Stimulated activated CD8-positive, alpha-beta memory T cell treated with anti-CD3 and anti-CD28 coated beads, Interleukin-15, amount 100 ng/mL, for 48 hours (primary cell): ENCODE measurements at places on chromosomes 5 and 9.

GRCh38 chr5:28542987-28543386 is 1504.6 kb upstream of the CDH9 start:
- no peak for DNase-seq

- no peak for DNase-seq
These were observed 231.8 kb downstream of the DRD1 start for GRCh38 chr5:175211956-175212756.

DNA sequence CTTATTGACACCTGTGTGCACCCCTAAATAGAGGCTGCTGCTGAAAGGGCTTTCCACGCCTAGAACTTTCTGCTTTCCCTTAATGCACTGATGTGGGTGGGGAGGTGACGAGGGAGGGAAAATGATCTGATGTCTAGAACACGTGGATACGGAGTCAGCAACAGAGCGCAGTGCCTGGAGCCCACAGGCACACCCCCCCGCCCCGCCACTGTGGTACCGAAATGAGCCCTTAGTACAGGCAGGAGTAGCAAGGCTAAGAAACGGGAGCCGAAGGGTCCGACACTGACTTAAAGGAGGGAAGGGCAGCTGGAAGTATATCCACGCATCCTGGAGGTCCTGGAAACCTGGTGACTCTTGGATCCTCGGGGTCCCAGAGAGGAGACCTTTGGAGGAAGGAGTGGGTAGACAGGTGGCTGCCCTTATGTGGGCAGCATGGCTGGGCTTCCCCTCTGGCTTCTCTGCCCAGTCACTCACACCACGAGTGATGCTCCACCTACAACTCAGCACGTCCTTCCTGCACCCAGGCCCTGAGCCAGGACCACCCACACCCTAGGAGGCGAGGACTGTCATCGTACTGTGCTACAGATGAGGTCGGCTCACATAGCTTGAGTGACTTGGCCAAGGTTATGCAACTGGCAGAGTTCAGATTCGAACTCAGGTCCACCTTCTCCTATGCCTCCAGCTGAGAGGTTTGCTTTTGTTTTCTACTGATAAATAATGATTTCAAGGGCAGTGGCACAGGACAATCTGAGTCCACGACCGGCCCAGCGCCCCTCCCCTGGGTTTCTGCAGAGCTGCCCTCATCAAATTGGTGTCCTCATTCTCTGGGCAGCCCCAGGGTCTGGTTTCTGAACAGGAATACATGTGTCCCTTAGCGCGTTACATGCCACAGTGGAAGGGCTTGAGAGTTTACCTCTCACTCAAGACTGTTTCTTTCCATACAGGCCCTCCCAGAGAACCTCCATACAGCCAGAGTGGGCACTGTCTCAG is 4.7 kb upstream of the VAV2 start:
- no peak for DNase-seq

DNA sequence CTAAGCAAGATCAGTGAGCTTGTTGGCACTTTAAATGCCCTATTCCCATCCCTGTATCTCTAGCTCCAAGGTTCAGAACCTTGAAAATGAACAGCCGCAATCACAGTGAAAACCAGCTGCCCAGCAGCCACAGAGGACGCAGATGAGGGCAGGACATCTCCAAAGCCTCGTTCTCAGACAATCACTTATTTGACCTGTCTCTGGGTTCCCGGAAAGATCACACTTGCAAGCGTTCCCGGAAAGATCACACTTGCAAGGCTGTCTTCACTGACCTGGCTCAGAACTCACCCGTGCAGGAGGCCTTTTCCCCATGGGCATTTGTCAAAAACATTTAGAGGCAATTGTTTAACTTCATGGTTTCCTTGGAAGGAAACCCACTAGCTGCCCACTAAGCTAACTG is 25.7 kb downstream of the IPPK start:
- DNase-seq: no peak

GRCh38 chr9:134066526-134066912 is 1.3 kb downstream of the BRD3 start:
- DNase-seq: no peak

- no peak for DNase-seq
These were observed 23.0 kb upstream of the SLC6A3 start for GRCh38 chr5:1468247-1468612.

DNA sequence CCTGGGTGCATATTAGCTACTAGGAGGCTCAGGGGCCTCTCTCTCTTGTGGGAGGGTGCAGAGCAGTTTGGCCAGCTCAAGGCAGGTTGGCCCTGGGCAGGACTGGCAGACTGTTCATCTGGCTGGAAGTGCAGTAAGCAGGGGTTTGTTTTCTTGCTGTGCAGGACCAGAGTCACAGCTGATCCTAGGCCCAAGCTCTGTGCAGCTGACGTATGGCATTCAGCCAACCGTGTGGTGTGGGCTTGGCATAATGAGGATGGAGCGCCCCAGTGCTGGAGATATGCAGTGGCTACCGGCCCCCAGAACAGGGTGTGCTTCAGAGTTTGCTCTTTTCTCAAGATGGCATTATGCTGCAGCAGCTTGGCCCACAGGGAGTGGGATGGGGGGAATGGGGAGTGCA is 31.0 kb upstream of the PHF24 start:
- DNase-seq: no peak

DNA sequence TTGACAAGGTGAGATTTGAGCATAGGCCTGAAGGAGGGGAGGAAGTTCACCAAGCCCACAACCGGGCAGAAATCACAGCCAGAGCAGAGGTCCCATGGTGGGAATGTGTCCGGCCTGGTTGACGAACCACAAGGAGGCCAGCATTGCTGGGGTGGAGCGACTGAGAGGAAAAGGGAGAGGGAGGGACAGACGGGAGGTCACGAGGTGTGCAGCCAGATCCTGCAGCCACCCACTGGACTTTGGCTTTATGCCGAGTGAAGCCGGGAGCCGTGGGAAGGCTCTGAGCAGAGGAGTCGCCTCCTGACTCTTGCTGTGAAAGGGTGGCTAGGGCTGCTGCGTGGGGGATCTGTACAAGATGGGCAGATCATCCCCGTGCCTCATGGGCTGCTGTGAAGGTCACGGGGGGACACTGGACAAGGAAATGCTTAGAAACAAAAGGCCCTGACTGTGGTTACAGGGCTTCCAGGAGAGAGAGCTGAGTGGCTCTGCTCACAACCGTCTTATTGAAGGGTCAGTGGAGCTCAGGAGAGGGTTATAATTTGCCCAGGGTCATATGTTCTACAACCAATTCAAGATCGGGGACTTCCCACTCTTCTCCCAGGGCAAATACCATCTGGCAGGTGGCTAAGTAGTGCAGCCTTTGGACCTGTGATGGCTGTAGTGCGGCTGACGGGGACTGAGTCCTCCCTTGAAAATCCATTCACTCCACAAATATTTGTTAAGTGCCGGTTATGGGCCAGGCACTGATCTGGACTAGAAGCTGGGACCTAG is 15.6 kb upstream of the CD74 start:
- DNase-seq: no peak

GRCh38 chr5:65128226-65128625 is 353.5 kb downstream of the ADAMTS6 start:
- DNase-seq: no peak

- DNase-seq: no peak
These were observed 392.8 kb upstream of the DAP start for GRCh38 chr5:11153670-11154382.

DNA sequence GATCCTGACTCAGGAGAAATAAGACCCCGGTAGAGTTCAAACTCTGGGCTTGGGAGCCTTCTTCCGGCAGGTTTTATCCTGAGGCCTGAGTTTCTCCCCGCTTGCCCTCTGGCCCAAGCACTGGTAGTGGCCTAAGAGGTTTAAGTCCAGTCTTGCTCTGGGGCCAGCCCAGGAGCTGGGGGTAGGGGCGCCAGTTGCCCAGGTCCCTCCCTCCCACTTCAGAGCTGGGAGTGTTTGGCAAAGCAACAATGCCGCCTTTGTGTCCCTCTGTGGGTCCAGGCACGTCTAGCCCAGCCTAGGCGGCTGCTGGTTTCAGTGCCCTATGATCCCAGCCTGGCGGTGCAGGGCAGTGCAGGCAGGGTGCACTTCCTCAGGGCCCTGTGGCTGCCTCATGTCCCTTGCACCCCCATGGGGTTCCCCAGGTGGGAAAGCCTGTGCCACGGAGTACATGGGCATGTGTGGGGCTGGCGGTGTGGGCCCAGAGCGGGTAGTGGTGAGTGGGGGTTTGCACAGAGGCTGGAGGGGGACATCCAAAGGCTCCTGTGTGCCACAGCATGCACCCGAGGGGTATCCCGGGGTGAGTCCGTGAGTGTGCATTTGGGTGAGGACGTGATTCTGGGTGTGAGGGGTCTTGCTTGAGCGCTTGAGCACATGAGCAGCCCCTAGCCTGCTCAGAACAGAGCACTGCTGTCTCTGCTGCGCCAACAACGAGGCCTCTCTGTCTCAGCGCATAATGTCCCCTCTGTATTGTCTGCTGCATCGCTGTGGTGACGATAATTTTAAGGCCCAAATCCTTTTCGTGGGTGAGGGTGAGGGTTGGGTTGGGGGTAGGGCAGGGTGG is 61.7 kb upstream of the PSD2 start:
- no peak for DNase-seq

DNA sequence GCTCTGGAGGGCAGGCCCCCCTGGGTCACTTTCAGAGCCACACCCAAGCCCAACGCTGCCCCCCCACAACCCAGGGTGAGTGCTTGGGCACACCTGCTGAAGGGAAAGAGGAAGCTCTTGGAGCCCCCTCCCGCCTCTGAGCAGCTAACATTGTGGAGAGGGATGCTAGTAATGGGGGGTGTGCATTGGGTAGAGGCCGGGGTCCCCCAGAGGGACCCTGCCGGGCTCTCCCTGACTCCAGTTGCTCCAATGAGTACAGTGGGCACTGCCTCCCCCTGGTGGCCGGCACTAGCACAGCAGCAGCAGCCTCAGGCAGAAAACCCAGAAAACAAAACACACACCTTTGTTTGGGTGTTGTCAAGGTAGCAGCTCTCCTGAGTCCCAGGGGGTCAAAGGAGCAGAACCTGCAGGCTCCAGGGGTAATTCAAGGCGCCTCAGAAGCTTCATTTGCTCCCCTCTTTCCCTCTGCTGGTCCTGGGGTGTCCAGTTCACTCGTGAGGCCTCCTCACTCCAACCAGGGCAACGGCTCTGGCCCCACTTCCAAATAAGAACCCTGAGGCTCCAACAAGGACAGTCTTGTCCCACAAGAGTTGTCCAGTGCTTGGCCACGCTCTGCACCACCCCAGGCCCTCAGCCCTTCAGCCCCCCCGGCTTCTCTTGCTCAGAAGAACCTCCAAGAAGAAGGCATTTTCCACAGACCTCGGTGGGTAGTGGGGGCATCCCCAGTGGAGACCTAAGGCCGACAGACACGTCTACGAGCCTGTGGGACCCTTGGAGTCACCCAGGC is 16.1 kb downstream of the GBGT1 start:
- DNase-seq: peak; percentile 66

- DNase-seq: no peak
These were observed at the start of gene RASEF for GRCh38 chr9:83062651-83063527. TSS of gene RASEF (minus strand) at chr9:83063142. CDS start at chr9:83062867, 275 bp downstream.

GRCh38 chr5:5316334-5316733 is 106.1 kb upstream of the ICE1 start:
- no peak for DNase-seq

GRCh38 chr9:125929846-125930245 is 182.7 kb downstream of the PBX3 start:
- DNase-seq: no peak

DNA sequence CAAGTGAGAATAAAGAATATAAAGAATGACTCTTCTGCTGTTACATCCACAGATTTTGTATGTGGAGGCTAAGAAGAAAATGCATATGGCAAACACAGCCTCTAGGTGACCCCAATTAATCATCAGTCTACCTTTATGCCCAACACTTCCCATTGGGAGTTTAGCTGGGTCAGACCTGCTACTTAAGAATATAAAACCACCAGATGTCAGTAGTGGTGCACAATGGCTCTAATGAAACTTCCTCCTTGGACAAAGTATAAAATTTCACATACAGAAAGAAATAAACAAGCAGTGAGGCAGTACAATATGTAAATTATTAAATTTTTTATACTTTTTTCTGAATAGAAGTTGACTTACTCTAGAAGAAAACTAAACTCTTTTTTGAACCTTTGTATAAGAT is 539.9 kb downstream of the BRINP1 start:
- DNase-seq: no peak

- DNase-seq: no peak
These were observed 52.0 kb upstream of the SNCAIP start for GRCh38 chr5:122259995-122260394.

- no peak for DNase-seq
These were observed 70.1 kb downstream of the RIC1 start for GRCh38 chr9:5698810-5699556.

GRCh38 chr5:6465831-6466790 is 17.5 kb downstream of the UBE2QL1 start:
- no peak for DNase-seq

- DNase-seq: no peak
These were observed 50.8 kb downstream of the ADAMTS12 start for GRCh38 chr5:33840927-33841547.

- no peak for DNase-seq
These were observed 155.4 kb upstream of the MAP3K1 start for GRCh38 chr5:56659971-56660370.

DNA sequence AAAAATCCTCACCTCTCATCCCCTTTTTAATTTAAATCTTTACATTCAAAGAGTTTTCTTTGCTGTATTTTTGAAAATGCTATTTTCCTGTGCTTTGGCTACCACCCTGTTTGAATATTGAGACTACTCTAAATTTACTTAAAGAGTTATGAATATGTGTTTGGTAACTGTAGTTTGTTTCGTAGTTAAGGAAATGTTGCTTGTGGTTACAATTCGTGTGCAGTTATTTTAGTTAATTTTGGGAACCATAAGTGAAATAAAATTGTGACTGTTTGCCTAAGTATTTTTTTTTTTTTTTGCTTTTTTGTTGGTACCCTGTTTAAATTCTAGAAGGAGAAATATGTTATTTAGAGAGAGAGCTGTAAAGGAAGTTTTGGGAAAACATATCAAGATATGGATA is 78.7 kb downstream of the XRCC4 start:
- DNase-seq: no peak

DNA sequence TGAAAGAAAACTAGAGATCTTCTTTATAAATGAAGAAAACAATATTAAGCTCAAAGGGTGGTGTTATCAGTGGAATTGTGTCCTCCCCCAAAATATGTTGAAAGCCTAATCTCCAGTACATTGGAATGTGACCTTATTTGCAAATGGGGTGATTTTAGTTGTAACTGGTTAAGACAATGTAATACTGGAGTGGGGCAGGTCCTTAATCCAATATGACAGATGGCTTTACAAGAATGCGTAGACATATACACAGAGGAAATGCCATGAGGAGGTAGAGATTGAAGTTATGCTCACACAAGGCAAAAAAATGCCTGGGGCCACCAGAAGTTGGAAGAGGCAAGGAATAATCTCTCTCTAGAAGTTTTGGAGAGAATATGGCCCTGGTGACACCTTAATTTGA is 13.7 kb upstream of the TRIM32 start:
- DNase-seq: no peak

DNA sequence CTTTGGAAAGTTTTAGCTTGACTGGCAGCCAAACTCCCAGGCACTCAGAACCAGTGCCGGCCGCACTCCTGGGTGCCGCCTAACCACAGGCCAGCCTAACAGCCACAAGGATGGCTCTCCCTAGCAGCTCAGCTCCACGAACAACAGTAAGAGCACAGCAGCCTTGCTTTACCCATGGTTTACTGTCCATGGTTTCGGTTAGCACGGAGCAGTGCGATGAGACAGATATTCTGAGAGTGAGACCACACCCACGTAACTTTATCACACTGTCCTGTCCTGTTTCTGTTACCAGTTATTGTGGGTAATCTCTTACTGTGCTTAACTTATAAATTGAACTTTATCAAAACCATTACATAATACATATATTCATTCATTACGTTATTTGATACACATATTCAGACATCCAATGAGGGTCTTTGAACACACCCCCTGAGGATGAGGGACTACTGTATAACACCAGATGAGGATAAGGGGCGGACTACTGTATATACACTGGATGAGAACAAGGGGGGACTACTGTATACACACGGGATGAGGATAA is 12.4 kb downstream of the CLPTM1L start:
- DNase-seq: no peak
